Spinal cord (tissue), 10 donors: ENCODE measurements at places on chromosomes 16 and 17.
A peak's percentile ranks its signal among the peaks of the same experiment; 100 is the strongest.

DNA sequence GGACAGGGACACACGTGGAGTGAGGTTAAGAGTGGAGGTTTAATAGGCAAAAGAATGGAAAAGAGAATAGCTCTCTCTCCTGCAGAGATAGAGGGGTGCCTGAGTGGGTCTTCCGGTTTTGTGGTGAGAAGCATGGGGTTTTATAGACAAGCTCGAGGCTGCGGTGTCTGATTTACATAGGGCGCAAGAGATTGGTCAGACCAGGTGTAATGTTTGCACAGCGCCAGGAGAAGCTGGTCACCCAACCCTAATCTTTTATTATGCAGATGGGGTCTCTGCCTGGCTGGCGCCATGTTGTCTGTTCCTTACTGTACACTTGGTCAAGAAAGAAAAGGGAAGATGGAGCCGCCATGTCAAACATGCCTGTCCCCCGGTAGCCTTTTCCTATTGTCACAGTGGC is 44.5 kb upstream of the MLYCD start:
- DNase-seq, result no peak

- no peak for DNase-seq
These were observed 41.1 kb upstream of the SLC5A10 start for GRCh38 chr17:18910881-18911280.

GRCh38 chr16:85234310-85235204 is 122.3 kb upstream of the CIBAR2 start:
- no peak for DNase-seq

DNA sequence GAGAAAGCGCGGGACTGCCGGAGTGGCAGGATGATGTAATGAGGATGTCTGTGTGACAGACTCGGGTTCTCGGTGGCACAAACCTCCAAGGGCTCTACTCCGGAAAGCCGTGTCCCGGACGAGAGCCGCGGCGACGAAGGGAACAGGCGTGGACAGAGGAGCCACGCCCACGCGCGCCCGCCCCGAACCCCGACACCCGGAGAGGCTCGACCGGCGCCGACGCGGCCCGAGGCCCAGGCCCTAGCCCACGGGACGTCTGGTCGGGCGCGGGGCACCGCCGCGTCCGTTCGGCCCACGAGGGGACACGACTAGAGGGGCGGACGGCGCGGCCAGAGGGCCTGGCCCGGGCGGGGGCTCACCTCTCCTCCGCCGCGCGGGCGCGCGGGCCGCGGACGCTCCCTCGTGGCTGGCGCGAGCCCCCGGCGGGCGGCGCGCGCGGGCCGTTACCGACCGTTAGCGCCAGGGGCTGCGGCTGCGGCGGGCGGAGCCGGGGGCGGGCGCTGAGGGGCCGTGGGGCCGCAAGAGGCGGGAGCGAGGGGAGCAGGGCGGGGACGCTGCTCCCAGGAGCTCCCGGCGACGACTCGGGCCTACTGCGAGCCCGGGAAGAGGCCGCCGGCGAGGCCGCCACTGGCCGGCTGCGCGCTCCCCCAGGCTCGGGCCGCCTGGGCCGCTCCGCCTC is 2.1 kb upstream of the IRX5 start:
- peak; percentile 12 for DNase-seq

DNA sequence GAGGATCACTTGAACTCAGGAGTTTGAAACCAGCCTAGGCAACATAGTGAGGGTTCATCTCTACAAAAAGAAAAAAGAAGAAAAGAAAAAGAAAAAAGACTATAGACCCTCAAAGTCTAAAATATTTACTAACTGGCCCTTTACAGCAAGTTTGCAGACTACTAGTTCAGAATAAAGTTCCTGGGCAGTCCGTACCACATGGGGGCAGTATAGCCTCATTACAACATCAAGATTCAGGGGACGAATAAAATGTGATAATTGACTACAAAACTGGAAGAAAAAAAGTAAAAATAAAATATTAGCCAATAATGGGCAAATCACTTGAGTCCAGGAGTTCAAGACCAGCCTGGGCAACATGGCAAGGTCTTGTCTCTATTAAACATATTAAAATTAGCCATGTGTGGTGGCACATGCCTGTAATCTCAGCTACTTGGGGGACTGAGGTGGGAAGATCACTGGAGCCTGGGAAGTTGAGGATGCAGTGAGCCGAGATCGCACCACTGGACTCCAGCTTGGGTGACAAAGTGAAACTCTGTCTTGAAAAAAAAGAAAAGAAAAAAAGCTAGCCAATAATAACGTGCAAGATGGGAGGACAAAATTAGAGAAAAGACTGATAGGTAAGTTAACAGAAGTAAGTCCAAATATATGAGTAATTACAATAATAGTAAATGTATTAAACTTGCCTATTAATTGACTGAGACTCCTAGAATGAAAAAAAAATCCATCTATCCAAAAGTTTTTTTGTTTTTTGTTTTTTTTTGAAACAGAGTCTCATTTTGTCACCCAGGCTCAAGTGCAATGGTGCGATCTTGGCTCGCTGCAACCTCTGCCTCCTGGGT is 129.4 kb upstream of the SEC14L1 start:
- no peak for DNase-seq

- DNase-seq, result no peak
These were observed 84.8 kb upstream of the TNRC6C start for GRCh38 chr17:77873500-77874302.

DNA sequence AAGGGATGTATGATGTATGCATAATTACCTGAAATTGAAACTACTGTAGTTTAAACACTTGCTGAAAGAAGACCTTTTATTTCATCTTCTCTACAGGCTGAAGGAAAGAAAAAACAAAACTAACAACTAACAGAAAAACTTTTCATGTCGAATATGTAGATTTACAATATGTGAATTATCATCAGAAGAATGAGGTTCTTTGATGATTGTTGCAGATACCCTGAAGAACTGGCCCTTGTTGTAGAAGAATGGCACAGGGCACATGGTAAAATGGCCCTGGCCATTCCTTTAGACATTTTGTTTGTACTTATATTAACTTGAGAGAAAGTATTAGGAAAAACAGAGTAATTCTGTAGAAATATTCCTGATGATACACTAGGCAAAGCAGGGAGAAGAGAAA is 443.8 kb downstream of the MAF start:
- no peak for DNase-seq

DNA sequence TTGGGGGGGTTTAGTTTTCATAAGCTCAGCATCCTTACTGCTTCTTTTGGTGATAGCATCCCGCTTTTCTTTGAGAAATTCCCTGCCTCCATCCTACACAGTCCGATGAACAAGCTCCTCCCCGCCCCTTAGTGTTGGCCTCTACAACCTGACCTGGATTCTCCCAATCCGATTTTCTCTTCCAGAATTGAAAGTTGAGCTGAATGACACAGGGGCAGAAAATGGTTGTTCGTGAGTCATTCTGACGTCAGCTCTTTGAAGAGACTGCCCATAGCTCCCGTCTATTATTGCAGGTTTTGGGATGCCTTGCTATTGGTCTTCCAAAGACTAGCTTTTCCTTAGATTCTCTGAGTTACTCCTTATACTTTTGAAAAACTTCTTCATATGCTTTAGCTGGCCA is 279.7 kb downstream of the SLC39A11 start:
- no peak for DNase-seq

DNA sequence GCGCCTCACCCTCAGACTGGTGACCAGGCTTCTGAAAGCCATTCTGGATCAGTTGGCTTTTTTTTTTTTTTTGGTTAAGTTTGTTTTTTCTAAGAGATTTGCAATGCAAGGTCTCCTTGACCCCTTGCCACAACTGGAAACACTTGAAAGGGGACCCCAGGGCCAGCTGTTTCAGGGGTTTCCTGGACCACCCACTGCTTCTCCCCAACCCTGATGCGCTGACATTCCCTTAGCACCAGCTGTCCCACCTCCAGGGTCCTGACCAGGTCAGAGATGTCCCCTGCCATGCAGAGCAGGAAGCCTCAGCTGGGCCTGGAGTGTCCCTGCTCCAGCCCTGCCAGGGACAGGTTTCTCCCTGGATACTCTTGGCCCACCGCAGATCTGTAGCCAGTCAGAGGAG is 8.1 kb upstream of the MRPL58 start:
- DNase-seq, result no peak

DNA sequence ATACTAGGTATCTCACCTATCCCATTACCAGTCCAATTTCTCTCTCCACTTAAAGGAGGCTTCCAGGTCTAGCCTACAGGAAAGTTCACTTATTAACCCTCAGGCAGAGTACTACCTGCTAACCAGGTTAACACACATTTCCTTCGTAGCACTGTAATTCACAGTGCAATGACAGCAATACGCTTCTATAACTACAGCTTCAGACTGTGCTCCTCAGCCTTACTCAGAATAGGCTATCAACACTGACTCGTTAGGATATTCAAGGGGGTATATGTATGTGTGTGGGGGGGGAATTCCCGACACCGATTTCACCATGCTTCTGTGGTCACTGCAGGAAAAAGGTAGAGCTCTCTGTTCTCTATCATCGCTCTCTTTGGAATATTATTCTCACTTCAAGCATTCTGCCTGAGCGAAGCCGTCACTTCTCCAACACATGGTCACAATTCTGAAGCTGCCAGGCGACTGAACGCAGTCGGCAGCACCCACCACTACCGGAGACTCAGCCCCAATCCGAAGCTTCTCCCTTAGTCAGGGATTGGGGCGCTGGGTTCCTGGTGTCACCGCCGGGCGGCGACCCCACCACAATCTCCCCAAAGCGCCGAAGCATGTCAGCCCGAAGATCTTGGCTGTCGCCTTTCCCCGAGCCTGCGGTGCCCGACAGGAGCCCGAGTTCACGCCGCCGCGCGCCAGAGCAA is 618 bp downstream of the GGA3 start:
- DNase-seq, result no peak

GRCh38 chr17:21297026-21297520 is 12.6 kb downstream of the MAP2K3 start:
- DNase-seq, result no peak

GRCh38 chr16:3375680-3376079 is 20.0 kb downstream of the OR2C1 start:
- DNase-seq, result no peak

DNA sequence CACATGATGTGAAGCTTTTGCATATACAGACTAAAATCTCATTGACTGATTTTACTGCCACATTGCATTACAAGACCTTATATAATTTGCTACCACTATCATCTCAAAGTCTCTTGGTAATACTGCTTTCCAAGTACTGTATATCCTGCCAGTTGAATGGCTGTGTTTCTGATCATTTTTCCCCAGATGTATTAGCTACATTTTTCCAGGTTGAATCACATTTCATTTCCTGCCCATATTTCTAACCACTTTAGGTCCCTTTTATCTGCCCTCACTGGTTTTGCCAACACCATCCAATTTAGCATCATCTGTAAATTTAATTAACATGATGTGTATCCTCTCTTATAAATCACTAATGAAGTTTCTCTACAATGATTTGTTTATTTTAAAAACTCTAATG is 365.7 kb upstream of the PMFBP1 start:
- DNase-seq, result no peak

DNA sequence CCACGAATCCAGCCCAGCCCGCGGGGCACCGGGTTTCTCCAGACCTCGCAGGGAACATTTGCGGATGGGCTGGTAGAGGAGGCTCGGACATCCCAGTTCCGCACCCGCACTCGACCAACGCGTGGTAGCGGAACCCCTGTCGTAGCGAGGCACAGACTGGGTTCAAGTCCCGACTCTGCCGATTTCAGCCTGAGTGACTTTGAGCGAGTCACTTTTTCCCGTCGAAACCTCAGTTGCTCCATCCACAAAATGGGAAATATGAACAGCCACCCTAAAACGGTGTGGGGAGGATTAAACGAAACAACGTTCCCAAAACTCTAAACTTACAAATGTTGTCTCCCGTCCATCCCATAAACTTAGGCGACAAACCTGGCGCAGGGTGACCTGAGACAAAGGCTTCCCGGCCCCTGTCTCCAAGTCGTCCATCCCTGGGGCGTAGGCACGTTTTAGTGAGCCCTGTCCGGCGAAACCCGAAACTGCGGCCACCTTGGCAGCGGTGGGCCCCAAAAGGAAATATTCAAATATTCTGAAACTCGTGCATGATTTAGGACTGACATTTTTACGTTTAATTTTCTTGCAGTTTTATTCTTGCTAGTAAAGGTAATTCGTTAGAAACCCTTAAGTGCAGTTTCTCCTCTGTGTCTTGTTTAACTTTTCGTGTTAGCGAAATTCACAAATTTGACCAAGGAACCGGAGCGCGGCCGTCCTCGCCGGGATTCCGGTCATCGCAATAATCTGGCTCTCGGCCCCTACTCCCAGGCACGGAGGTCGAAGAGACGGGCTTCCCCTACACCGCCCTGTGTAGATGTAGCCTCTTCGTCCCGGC is 1.9 kb upstream of the MLLT6 start:
- DNase-seq, result no peak

GRCh38 chr17:29972277-29972676 is 30.8 kb downstream of the EFCAB5 start:
- no peak for DNase-seq

DNA sequence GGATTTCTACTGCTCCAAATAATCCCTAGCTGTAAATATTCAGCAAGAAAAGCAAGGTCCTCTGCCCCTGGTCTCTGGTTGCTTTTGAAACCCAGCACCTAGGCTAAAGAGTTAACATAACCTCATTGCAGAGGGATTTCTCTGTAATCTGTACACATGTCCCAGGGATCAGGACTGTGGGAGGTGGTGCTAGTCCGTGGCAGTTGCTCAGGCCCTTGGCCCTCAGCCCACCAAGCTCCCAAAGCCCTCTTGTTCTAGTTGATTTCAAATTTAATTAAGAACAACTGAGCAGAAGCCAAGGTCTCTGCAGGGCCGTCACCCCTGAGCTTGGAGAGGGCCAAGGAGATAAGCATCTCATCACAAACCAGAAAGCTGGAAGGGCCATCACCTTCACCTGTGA is 181.1 kb downstream of the SOX9 start:
- no peak for DNase-seq

DNA sequence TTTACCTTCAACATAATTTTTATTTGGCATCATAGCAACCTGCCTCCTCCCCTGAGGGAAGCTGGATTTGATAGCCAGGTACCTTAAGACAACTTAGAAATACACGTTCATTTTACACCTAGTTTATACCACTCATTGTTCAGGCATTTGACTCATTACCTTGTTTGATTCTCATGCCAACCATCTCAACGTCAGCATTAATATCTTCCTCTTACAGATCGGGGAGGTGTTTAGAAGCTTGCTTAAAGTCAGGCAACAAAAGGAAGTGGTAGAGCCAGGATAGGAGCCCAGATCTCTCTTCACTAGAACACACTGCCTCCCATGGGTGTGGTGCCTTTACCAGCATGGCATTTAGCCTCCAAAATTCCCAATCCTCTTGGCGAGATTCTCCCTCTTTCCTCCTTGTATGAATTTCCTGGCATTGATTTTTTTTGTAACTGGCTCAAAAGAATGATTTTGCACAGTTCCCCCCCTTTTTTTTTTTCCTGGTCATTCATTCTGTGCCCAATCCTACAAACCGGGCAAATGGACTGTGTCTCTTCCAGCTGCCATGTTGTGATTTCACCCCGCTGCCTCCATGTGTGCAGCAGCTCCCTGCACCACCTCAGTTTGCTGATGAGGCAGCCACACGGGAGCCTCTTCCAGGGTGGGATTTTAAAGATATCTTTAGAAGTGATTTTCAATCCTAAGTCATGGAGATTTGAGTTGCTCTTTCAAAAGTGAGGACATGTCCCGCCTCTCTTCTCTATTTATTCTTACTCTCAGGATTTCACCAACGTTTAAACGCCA is 383.6 kb downstream of the UTP18 start:
- DNase-seq, result no peak

GRCh38 chr16:6018848-6019489 is 921.4 kb upstream of the EEF2KMT start:
- no peak for DNase-seq
